ENCODE measurements at places on chromosomes 2 and 18.

- no peak for DNase-seq
Observed at GRCh38 chr2:103962670-103963069, 891.2 kb upstream of the POU3F3 start.

DNA sequence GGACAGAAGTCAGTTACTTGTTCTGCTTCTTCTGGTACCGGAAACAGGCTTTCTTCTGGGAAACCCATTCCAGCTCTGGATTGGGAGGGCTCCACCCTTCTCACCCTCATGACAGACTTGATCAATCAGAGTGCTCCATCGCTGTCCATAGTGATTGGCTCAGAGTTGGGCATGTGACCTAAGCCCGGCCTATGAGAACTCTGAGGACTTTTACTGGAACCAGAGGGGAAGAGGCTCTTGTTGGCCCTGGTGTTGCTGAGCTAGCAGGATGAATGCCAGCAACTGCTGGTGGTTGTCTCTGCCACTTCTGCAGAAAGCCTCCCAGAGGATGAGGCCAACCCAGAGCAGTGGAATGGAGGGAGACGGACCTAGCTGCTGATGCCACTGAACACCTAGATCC, 33.3 kb downstream of the TMEM37 start:
- DNase-seq = no peak

- DNase-seq = no peak
Observed at GRCh38 chr18:28469946-28470345, 293.0 kb upstream of the CDH2 start.

- DNase-seq = no peak
Observed at GRCh38 chr18:54743605-54743995, 84.7 kb upstream of the RAB27B start.

DNA sequence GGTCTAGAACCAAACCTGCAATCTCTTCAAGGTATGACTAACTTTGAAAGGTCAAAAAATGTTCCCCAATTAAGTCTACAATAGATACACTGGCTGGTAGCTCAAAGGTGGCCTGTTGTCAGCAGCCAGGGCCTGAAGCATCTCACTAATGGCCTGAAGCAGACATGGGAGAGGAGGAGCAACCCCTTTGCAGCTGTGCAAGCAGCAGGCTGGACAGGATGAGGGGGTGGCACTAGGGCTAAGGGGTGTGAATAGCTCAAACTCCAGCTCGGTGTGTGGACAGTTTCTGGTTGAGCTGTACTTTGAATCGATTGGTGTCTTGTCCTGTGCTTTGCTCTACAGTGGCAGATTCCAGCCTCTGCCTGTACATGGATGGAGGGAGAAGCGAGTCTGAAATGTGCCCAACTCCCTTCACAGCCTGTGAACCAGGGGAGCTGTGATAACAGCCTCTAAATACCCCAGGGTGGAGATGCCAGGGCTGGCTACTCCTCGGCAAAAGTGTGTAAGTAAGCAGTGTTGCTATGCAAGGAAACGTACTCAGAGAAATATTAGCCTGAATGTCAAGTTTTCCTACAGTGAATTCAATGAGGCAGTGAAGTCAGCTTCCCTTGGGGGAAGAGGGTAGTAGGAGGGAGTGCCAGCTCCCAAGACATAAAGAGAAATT, 34.7 kb upstream of the DTNB start:
- no peak for DNase-seq

DNA sequence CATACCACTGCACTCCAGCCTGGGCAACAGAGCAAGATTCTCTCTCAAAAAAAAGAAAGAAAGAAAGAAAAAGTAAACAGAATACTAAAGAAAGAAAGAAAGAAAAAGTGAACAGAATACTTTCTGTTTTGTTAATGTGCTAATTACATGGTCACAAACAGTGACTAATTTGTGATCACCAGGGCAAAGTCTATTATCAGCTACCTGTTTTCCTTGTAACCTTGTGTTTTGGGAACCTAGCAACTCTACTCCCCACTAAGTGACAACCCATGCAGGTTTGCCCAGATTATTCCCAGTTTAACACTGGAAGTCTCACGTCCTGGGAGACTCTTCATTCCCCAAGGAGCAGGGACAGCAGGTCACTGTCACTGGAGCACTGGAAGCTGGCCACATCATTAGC, 16.7 kb upstream of the UGT1A9 start:
- DNase-seq = no peak

- no peak for DNase-seq
Observed at GRCh38 chr18:70598406-70598805, 309.6 kb downstream of the SOCS6 start.

- no peak for DNase-seq
Observed at GRCh38 chr2:26721115-26722032, 28.9 kb downstream of the KCNK3 start.

GRCh38 chr2:231334981-231335380, 60.5 kb upstream of the B3GNT7 start:
- DNase-seq = no peak

DNA sequence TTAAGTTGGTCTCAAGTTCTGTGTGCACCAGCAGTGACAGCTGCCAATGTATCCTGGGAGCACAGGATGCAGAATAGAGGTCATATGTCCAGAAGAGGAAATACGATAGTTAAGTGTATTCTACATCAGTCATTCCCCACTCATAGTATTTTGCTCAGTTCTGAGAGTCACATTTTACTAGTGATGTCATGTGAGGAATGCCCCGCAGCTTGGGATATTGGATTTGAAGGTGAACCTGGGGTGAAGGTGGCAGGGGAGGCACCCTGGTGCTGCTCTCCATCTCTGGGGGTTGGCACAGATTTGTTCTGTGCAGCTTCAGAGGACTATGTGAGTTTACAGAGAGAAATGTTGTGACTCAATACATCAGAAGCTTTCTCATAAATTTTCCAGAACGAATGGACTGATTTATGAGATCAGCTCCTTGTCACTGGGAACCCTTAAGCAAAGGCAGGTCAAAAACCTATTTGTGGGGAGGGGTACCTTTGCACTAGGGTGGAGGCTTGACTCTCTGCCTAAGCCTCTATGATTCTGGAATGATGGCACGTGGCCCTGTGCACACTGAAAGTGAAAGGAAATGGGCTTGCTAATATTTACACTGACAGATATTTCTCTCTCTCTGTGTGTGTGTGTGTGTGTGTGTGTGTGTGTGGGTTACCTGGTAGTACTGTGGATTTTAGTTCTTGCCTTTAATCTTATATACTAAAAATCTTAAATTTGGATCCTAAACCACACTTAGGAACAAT, 95.9 kb downstream of the NEB start:
- peak; percentile 44 for DNase-seq

GRCh38 chr2:14952400-14952963, 320.0 kb downstream of the LRATD1 start:
- no peak for DNase-seq

DNA sequence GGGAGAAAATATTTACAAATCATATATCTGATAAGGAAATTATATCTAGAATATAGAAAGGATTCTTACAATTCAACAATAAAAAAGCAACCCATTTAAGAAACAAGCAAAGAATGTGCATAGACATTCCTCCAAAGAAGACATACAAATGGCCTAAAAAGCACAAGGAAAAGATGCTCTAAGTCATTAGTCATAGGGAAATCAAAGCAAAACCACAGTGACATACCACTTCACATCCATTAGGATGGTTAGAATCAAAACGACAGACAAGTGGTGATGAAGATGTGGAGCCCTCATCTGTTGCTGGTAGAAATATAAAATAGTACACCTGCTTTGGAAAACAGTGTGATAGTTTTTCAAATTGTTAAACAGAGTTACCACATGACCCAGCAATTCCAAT, 48.2 kb downstream of the MAPRE2 start:
- no peak for DNase-seq

GRCh38 chr2:125224830-125225229, 1199.7 kb downstream of the CNTNAP5 start:
- no peak for DNase-seq

- peak; percentile 52 for DNase-seq
Observed at GRCh38 chr2:69437751-69438154, 518 bp upstream of the NFU1 start.

- DNase-seq = no peak
Observed at GRCh38 chr2:70005752-70006446, 44.5 kb upstream of the ASPRV1 start.

GRCh38 chr2:36964496-36965058, 1.8 kb downstream of the STRN start:
- DNase-seq = no peak

- no peak for DNase-seq
Observed at GRCh38 chr2:19745318-19746136, 156.3 kb downstream of the TTC32 start.

DNA sequence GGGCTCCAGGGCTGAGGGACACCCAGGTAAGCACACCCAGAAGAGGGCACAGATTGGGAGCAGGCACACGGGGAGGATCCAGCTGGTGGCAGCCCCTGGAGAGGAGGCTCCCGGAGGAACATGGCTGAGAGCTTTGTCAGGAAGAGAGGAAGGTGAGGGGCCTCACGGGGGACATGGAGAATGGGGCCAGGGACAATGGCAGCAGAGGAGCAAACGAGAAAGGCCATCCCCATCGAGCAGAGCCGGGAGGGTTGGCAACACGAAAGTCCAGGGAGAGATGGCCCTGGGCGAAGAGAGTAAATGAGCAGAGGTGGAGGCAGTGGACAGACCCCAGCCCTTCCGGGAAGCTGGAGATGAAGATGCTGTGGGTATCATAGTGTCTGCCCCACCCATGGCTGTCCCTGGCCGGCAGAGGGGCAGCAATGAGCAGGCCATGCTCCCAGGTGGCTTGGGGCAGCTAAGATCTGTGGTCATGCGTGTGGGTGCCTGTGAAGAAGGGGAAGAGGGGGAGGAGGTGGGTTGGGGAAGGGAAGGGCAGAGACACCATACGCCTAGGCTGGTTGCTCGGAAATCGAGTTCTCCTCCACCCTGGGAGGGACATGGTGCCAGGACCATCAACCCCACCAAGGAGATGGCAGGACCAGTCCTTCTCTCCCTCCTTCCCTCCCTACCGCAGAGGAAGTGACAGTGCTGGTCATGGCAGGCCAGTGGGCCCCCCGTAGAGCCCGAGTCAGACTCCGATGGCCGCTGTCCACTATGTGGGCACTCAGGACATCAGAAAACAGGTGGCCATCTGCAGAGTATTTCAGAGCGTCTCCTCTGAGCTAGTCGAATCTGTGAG, 191.7 kb downstream of the NDUFA10 start:
- DNase-seq = no peak

- no peak for DNase-seq
Observed at GRCh38 chr18:715626-716025, 3.2 kb upstream of the ENOSF1 start.

DNA sequence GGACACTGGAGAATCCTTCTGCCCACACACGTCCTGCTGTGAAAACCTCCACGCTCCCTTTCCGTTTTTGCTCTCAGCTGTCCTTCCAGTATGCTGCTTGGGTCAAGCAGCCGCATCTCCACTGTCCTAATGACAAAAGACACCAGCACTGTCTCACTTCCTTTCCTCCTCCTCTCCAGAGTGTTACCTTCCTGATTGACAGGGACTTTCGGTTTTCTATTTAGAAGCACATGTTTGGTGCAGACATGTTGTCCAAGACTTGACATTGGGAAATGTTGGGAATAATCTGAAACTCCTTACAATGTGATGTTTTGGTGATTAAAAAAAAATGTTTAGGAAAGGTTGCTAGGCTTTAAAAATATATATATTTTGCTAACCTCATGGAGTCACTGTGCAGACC, 226.6 kb downstream of the FAM210A start:
- no peak for DNase-seq

- DNase-seq = no peak
Observed at GRCh38 chr2:12674644-12675328, 42.0 kb upstream of the TRIB2 start.

GRCh38 chr2:158228943-158229508, 127.3 kb downstream of the UPP2 start:
- peak; percentile 11 for DNase-seq

GRCh38 chr2:227163485-227163997, 464 bp downstream of the COL4A4 start:
- DNase-seq = no peak

- no peak for DNase-seq
Observed at GRCh38 chr2:42084231-42084671, 36.4 kb downstream of the PKDCC start.

GRCh38 chr18:3069671-3070433, 56.9 kb upstream of the LPIN2 start:
- DNase-seq = no peak

DNA sequence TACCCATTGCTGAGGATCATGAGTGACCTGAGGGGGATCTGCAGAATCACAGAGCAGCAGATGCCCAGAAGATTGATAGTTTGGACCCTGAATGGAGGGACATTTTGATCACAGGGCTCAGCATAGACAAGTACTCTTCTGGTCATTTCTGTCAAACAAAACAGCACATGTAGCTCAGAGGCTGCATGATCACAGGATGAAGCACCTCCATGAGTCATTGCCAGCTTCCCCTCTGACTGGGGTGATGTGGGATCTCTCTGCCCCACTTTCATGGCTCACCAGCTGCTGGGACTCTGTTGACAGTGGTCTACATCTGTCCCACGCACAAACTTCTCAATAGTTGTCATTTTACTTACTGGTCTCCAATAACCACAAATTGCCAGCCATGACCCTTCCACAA, 264.1 kb downstream of the RPIA start:
- no peak for DNase-seq

DNA sequence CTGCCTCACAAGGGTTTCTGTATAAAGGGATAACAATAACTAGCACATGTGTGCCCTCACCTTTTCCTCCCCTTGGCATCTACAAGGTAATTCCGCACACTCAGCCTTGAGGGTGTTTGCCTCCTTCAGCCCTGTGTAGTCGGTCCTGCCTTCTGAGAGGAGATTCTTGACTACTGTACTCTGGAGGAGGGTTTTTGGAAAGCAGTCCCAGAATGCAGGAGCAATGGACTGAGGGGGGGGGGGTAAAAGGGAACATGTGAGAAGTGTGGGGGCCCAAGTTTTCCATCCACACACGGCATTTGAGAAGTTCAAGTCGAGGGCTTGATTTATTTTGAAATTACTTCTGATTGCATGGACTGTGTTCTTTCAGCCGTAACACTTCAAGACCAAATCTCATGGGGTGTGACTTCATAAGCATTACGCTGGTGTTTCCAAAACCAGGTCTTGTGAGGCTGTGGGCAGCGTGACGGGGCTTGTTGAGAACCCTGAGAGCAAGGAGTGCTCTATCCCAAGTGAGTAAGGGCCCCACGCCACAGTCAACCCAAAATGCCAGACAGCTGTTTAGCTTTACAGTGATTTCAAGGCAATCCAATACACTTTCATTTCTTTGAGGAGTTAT, 198.7 kb upstream of the MEIS1 start:
- DNase-seq = no peak

Data from Kasumi-1 (cell line).